ENCODE measurements at places on chromosomes 13 and 19. TPM values are rescaled to one million over a fixed set of nuclear protein-coding genes. Genes with fewer than 3 reads are reported as not detected.

BAX gene
- 194 TPM for total RNA-seq

PDS5B gene
- 25.6 TPM for total RNA-seq

KLK4 gene
- not detected for total RNA-seq

CACTIN gene
- total RNA-seq: 19.7 TPM

DMKN gene
- 29.3 TPM for total RNA-seq

HPN gene
- 0.51 TPM for total RNA-seq

FGF9 gene
- 0.33 TPM for total RNA-seq

ENOX1 gene
- total RNA-seq: 7.6 TPM

SLITRK6 gene
- total RNA-seq: 14.6 TPM

CDX2 gene
- not detected for total RNA-seq

NAXD gene
- 34.0 TPM for total RNA-seq

ADGRE2 gene
- under 0.01 TPM for total RNA-seq

FBXO27 gene
- 3.6 TPM for total RNA-seq

MUC16 gene
- not detected for total RNA-seq

TPP2 gene
- total RNA-seq: 60.3 TPM

ZNF221 gene
- 15.2 TPM for total RNA-seq

SIAH3 gene
- total RNA-seq: not detected

KCNK6 gene
- 3.0 TPM for total RNA-seq

KLF1 gene
- total RNA-seq: under 0.01 TPM

CRB3 gene
- total RNA-seq: 0.17 TPM

GPR12 gene
- total RNA-seq: not detected

SHD gene
- not detected for total RNA-seq

UQCRFS1 gene
- total RNA-seq: 34.0 TPM

GNG8 gene
- not detected for total RNA-seq

AKAP8L gene
- total RNA-seq: 61.1 TPM

PRODH2 gene
- total RNA-seq: not detected

All from fibroblast of lung (primary cell).